Sigmoid colon (tissue), 7 donors: ENCODE measurements at places on chromosomes 13 and 19. TPM values are rescaled to one million over a fixed set of nuclear protein-coding genes. Genes with fewer than 3 reads are reported as not detected.

SHISA7 gene
- 0.28 TPM for total RNA-seq

ITPKC gene
- total RNA-seq = 17.7 TPM

FGF14 gene
- 1.1 TPM for total RNA-seq

DNA sequence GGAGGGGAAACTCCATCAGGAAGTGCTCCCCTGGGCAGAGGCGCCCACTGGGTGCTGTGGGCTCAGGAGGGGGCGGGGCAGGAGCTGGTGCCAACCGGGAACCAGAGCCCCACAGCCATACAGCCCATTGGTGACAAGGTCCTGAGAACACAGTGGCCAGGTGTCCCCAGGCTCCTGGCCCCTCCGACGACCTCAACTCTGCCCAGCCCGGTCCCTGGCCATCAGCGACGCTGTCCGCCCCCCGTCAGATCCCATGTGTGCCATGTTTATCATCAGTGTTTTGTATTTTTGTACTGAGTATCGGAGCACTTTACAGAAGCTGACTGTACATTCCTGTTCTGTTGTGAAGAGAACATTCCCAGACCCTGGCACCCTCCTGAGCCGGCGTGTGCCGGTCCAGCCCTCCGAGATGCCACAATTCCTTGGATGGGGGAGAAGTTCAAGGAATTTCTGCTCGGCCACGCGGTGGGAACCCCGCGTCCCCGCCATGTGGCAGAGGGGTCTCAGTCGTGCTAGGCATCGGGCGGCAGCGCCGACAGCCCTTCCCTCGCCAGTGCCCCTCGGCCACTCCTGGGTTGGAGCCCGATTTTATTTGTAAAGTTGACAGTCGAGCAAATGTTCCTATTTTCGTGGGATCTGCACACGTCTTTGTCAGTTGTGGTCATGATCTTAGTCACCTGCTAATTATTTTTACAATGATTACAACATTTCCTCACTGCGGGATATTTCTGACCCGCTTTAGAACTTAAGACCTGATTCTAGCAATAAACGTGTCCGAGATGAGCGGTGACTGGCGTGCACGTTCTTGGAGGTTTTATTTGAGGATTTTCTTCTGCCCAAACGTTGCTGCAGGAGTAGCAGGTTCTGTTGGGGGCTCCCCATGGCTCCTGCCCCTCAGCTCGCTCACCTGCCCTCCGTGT is 16.9 kb downstream of the PEX11G start:
- no peak for DNase-seq
- H3K36me3 ChIP-seq = peaks cover 54% of the 10 kb centered on the region
- no peaks in the 10 kb centered on the region for H3K27me3 ChIP-seq
- no peak overlapping the region for H3K4me3 ChIP-seq
- H3K27ac ChIP-seq = no peak overlapping the region
- no peaks in the 10 kb centered on the region for H3K4me1 ChIP-seq

DNA sequence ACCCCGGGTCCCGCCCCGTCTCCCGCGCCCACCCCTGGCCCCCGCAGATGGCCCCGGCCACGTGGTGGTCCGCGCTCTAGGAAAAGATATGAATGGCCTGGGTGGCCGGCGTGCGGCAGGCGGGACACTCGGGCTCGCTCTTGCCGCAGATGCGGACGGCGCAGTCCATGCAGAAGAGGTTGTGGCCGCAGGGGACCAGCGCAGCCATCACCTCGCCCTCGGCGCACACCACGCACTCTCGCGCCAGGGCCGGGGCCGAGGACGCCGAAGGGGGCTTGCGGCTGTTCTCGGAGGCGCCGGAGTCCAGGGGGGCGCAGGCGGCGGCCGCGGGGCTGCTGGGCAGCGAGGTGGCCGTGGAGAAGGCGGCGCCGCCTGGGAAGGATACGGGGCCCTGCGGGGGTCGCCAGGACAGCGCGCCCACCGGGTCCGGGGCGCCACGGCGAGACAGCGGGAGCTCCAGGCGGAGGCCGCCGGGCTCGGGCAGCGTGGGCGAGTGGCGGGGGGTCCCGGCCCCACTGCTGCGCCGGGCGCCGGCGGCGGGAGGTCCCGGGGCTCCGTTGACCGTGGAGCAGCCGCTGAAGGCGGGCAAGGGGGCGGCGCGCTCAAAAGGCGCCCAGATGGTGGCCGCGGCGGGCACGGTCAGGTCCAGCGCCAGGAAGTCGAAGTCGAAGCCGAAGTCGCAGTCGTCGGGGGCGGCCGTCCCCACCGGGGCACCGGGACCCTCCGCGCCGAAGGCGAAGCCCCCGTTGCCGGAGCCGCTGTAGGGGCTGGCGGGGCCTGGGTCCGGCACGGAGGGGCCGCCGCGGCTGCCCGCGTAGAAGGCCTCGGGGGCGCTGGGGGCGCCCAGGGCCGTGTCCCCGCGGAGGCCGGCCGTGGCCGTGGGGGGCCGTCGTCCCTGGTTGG is 12.4 kb downstream of the MEX3D start:
- no peak for DNase-seq
- H3K36me3 ChIP-seq = no peaks in the 10 kb centered on the region
- no peaks in the 10 kb centered on the region for H3K4me1 ChIP-seq
- no peak overlapping the region for H3K4me3 ChIP-seq
- H3K27ac ChIP-seq = no peak overlapping the region

- peak overlapping the region; percentile 82 for H3K27ac ChIP-seq
- H3K4me1 ChIP-seq = peaks cover 57% of the 10 kb centered on the region
- H3K4me3 ChIP-seq = no peak overlapping the region
- no peak for DNase-seq
- H3K27me3 ChIP-seq = no peaks in the 10 kb centered on the region
These were observed 53.6 kb downstream of the GATAD2A start for GRCh38 chr19:19459073-19459472.

DNA sequence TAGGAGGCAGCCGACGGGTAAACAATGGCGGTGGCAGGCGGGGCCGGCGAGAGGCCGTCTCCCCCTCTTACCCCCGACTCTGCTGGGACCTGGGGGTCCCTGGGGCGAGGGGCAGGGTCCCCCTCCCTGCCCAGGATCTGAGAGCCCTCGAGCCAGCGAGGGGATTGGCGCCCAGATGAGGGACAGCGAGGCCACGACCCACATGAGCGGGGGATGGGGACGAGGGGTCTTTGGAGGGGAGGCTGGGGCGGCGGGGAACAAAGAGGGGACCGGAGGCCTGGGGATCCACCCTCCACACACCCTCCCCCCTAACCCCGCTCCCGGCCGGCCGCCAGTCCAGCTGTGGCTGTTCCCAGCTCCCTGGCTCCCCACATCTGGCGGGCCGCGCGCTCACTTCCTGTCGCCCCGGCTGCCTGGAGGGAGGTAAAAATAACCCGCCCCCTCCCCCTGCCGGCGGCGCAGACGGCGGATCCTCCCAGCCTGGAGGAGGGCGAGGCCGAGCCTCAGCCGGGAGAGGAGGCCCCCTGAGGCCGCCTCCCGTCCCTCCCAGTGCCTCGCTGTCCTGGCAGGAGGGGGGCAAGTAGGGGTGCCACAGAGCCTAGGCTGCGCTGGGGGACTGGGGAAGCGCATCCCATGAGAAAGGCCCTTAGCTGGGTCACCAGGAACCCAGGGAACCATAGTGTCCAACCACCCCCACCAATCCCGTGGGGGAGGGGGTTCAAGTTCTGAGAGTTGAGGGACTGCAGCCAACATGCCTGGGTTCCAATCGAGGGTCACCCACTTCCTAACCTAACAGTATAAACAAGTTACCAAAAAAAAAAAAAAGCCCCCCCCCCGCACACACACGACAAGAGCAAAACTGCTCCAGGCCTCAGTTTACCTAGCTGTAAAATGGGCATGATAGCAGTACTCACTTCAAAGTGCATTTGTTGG is 29.3 kb upstream of the NANOS3 start:
- H3K36me3 ChIP-seq = no peaks in the 10 kb centered on the region
- H3K27ac ChIP-seq = peak overlapping the region; percentile 98
- peak; percentile 98 for DNase-seq
- peak overlapping the region; percentile 60 for H3K4me3 ChIP-seq

IL12RB1 gene
- not detected for total RNA-seq

GRCh38 chr13:36131931-36132297 is 732 bp upstream of the DCLK1 start:
- peak overlapping the region; percentile 54 for H3K4me3 ChIP-seq
- no peaks in the 10 kb centered on the region for H3K27me3 ChIP-seq
- H3K27ac ChIP-seq = peak overlapping the region; percentile 59
- H3K4me1 ChIP-seq = peaks cover 8% of the 10 kb centered on the region

GRCh38 chr19:48325265-48325910 is at the start of gene EMP3:
EMP3 (plus strand) TSS chr19:48325552; CDS start chr19:48326845, 1,293 bp downstream.
- H3K27ac ChIP-seq = peak within 1 kb of the TSS; percentile 98
- peaks cover 74% of the 10 kb centered on the region for H3K4me1 ChIP-seq
- no peaks in the 10 kb centered on the region for H3K27me3 ChIP-seq
- H3K4me3 ChIP-seq = peak within 1 kb of the TSS; percentile 69

DNA sequence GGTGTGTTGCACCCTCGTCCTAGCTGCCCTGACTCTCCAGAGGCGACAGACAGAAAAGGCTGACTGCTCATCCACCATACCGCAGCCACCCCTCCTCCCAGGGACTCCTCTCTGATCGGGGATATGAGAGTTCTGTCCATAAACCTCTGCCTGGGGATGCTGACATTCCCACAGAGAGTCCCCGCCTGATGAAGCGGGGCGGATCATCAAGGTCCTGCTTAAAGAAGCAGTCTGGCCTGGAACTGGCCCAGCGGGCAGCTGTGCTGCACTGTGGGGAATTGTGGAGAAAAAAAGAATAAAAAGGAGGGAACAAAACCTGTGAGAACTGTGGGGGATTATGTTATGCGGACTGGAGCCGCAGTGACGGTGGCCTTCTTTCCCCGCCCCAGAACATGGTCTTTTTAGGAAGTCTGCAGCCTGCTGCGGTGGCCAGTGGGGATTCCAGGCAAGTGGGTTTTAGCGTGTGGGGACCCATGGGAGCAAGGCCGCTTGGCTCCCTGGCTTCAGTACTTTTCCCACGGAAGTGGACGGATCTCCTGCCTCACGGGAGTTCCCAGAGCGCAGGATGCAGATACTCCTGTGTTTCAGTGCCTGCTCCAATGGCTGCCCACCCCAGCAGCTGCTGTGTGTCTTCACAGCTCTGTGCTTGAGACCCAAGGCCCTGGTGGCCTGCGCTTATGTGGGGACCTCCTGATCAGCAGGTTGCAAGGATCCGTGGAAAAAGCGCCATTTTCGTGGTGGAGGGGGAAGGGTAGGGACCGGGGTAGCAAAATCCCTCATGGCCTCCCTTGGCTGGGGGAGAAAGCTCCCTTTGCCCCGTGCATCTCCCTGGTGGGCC is 1456.2 kb upstream of the SLC10A2 start:
- H3K36me3 ChIP-seq = no peaks in the 10 kb centered on the region
- H3K27ac ChIP-seq = no peak overlapping the region
- H3K27me3 ChIP-seq = no peaks in the 10 kb centered on the region
- H3K4me3 ChIP-seq = no peak overlapping the region

TNNT1 gene
- total RNA-seq = not detected

FSD1 gene
- not detected for total RNA-seq

TRIM13 gene
- total RNA-seq = 17.1 TPM

SLC25A41 gene
- 1.1 TPM for total RNA-seq

CACNA1A gene
- total RNA-seq = not detected

CAPS gene
- total RNA-seq = 4.9 TPM

DNA sequence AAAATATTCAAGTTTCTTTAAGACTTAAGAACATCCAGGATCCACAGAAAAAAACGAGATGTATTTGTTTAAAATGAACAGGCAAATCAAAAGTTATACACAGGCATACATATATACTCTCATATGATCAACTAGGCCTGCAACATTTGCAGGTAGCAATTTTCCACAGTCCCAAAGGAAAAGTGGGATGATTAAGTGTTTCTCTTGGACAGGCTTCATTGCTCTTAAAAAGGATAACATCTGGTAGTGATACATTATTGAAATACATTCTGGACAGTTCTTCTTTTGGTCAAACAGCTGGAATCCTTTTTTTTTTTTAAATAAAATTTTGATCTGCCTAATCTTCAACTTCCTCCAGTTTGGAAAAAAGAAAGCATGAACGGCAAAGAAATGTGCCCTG is 114.8 kb upstream of the TDRD3 start:
- H3K4me1 ChIP-seq = no peaks in the 10 kb centered on the region
- no peak overlapping the region for H3K27ac ChIP-seq
- no peaks in the 10 kb centered on the region for H3K36me3 ChIP-seq
- DNase-seq = no peak
- no peak overlapping the region for H3K4me3 ChIP-seq

DMRTC2 gene
- total RNA-seq = not detected

DNA sequence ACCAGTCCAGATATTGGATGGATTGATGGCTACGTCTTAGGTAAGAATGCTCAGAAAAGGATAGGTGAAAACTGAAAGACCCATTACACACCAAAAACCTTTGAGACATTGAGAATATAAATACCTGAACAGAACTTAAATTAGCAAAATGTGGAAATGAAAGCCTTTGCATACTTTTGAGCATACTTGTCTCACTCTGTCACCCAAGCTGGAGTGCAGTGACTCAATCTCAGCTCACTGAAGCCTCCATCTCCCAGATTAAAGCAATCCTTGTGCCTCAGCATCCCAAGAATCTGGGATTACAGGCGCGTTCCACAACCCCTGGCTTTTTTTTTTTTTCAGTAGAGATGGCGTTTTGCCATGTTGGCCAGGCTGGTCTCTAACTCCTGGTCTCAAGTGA is 695.3 kb downstream of the DACH1 start:
- no peak overlapping the region for H3K4me3 ChIP-seq
- H3K36me3 ChIP-seq = no peaks in the 10 kb centered on the region
- H3K27ac ChIP-seq = no peak overlapping the region

- DNase-seq = no peak
- H3K27me3 ChIP-seq = no peaks in the 10 kb centered on the region
- H3K4me1 ChIP-seq = no peaks in the 10 kb centered on the region
- no peak overlapping the region for H3K4me3 ChIP-seq
- no peaks in the 10 kb centered on the region for H3K36me3 ChIP-seq
These were observed 480.4 kb downstream of the FOXO1 start for GRCh38 chr13:40186041-40186440.

DNA sequence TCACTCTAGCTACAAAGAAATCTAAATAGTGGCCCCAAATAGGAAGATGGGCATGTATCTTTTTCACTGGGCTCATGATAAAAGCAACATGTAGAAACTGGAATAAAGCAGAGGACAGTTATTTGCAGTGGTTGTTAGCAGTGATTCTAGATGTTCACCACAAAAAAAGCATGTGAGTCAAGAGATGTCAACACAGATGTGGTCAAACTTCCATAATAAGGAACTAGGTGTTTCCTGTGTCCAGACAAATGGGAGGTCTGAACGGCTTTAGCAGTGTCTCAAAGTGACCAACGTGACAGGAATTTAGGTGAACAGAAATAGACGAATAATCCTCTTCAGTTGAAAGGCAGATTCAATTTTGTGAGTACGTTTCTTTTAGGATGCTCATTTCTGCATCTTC is 162.7 kb downstream of the TBC1D4 start:
- no peaks in the 10 kb centered on the region for H3K4me1 ChIP-seq
- no peak overlapping the region for H3K27ac ChIP-seq
- no peak overlapping the region for H3K4me3 ChIP-seq
- no peaks in the 10 kb centered on the region for H3K36me3 ChIP-seq
- H3K27me3 ChIP-seq = no peaks in the 10 kb centered on the region

- no peaks in the 10 kb centered on the region for H3K36me3 ChIP-seq
- DNase-seq = no peak
- H3K27ac ChIP-seq = no peak overlapping the region
These were observed 2345.2 kb downstream of the PCDH9 start for GRCh38 chr13:64884976-64885375.
